ELF-1 (cell line): ENCODE measurements at places on chromosomes 1 and 21.

- DNase-seq = no peak
These were observed 4.4 kb downstream of the B4GALT2 start for GRCh38 chr1:43983253-43983899.

GRCh38 chr1:29785554-29785953 is 549.2 kb downstream of the PTPRU start:
- no peak for DNase-seq

DNA sequence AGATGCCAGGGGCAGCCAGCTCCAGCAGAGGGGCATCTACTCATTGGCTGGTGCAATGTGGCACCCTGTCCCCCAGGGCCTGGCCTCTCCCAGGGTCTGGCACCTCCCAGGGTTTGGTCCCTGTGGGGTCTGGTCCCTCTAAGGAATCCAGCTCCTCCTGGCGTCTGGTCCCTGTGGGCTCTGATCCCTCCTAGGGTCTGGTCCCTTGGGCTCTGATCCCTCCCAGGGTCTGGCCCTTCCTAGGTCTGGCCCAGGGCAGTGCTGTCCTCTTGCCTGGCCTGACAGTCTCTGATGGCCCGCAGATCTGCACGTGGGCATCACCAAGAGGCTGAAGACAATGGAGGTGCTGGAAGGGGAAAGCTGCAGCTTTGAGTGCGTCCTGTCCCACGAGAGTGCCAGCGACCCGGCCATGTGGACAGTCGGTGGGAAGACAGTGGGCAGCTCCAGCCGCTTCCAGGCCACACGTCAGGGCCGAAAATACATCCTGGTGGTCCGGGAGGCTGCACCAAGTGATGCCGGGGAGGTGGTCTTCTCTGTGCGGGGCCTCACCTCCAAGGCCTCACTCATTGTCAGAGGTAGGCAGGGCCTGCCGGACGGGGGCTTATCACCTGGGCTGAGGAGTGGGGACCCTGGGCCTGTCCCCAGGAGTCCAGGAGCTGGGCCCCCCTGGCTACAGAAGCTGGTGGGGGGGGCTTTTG is 73.9 kb downstream of the OBSCN start:
- DNase-seq = no peak

DNA sequence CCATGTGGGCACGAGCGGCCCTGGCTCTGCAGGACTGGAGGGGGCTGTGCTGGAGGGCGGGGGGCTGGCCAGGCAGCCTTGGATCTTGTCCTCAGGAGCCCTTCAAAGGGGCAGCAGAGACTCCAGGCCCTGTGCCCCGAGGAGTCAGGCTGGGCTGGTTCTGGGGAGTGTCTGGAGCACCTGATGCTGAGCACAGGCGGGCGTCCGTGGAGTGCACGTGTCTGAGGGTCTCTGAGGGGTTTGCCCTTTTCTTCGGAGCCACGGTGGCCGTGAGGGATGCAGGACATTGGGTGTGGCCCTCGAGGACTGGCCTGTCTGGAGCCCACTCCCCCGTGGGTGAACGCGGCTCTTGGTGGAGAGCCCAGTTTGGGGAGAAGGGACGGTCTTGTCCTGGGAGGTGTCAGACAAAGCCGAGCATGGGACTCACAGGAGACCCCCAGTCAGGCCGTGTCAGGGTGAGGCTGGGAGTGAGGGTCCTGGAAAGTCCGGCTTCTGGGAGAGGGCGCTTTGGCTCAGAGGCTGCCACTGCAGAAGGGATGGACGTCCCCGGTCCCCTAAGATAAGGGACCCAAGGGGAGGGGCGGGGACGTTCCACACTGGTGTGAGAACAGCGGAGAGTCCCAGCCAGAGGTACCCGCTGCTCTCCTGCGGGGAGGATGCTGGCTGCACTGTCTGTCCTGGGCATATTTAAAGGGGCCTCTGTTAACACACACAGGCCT is 60.8 kb downstream of the COL18A1 start:
- no peak for DNase-seq

- no peak for DNase-seq
These were observed 15.0 kb upstream of the HMGN1 start for GRCh38 chr21:39363607-39364555.
